Stimulated activated CD4-positive, alpha-beta T cell treated with anti-CD3 and anti-CD28 coated beads, Interleukin-1b, Interleukin-23, amount 100 ng/mL, for 1 hour (primary cell): ENCODE measurements at places on chromosomes 2 and 18.

DNA sequence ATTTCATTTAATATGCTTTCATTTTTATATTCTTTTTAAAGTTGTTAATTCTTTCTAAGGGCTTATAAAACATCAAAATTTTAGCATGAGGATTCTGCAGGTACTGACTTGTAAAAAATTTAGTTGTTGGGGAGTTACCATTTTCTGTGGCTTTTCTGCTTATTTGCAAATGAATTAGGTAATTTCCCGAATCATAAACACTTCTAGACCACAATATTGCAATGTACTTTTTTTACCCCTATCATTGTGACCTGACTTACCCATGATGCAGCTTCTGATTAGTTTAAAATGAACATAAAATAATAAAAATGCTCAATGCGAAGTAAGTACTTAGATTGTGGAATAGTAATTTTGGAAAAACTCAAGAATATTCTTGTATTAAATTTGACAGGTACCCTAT lies 11.4 kb downstream of the ARL6IP6 start:
- DNase-seq = no peak

DNA sequence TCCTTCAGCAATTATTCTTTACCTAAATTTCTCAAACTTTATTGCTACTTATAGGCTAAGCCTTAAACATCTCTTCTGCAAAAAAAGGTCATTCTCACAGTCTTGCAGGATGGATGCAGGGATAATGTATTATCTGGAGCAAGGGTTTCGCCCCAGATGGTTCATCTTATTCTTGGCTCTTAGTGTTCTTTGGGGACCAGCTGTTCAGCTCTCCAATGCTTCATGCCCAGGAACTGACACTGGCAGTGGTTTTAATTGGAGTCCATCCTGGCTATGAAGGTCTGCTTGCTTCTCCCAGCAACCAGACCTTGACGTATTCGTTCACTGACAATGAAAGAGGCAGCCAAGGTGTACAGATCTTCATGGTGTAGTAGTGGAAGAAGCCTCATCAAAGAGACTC lies 331.9 kb downstream of the SLC8A1 start:
- no peak for DNase-seq

DNA sequence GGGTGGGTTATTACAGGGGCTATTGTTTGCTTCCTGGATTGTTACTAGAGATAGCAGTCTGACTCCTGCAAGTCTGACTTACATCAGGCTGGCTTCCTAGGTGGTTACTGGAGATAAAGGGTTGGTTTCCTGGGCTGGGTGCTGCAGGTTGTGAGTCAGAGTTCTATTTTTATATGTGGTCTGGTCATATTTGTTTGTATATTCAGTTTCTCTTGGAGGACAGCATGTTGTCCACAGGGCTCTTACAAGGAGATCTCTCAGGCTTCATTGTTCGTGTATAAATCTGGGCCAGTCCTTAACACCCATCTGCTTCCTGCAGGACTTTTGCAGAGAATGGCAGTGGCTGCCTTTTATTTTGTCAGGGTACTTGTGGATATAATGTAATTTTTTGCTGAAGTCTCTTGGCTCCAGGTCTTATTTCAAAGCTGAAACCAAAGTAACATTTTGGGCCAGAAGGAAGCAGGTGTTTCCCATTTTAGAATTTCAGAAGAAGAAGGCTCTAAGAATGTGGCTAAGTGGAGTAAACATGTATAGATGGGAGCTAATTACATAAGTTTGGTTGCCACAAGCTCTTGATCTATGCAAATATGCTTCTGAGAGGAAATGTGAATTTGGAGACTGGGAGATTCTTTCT lies 65.9 kb upstream of the SLC16A14 start:
- DNase-seq = no peak

DNA sequence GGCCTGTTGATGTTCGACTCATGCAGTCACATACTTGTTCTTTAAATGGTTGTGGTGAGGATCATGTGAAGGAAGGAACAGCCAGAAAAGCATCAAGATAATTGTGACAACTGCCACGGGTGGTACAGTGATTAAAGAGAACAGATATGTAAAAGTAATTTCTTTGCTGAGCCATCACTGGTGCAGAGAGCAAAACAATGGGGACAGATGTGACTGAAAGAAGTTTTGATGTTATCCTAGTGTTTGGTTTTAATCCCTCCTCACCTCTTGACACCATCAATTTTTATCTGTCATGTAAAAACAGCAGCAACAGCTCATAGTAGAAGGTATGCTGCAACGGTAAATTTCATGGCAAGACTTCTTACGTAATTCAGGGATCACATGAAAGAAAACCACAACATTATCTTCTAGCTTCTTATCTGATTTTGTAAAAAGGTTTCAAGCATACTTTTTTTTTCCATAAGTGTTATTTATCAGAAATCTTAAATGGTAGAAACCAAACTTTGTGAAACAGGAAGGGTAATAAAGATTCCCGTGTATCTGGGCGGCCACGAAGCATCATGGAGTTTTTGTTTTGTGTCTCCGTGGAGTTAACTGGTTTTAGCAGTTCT lies 65.2 kb downstream of the PLCL1 start:
- DNase-seq = no peak

GRCh38 chr2:43452318-43452731 lies 143.5 kb downstream of the THADA start:
- DNase-seq = no peak
